ENCODE measurements at places on chromosomes 3 and 15.
A peak's percentile ranks its signal among the peaks of the same experiment; 100 is the strongest.

GRCh38 chr15:60343221-60343970 lies 54.4 kb downstream of the ANXA2 start:
- DNase-seq, result no peak

DNA sequence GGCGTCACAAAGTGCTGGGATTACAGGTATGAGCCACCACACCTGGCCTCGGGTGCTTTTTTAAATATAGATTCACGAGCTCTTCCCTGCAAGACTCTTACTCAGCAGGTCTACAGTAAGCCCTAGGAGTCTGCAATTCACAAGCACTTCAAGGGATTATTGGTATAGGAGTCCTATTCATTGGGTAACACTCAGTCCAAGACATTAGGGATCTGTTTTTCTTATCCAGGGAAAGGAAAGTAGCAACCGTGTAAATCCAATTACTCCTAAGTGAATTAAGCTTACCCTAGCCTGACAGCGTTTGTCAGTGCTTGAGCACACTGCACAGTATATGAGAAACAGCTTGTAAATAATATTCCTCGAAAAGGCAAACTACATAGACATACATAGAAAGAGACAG lies 109.9 kb downstream of the SENP2 start:
- DNase-seq, result no peak

- DNase-seq, result no peak
These were observed 3.1 kb upstream of the DYNLT2B start for GRCh38 chr3:196321162-196321561.

- no peak for DNase-seq
These were observed 207.0 kb downstream of the FOXP1 start for GRCh38 chr3:71376503-71376902.

DNA sequence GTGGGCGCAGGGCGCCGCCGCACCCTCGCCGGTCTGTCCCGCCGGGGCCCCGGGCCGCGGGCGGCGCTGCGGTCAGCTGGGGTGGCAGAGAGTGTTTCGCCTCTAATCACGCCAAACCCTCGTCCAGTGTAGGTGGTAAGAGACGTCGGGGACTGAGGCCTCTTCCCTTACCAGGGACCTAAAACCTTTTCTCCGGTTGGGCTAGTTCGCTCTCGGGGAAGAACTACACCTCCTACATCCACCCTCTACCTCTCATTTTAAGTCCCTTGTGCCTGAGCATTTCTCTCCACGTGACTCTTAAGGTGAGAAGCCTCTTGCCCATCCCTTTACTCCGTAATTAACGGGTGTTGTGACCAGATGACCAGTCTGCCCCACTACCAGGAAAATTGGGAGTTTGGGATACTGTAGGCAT lies 520 bp downstream of the TMEM42 start:
- peak; percentile 34 for DNase-seq

- peak; percentile 5 for DNase-seq
These were observed 46.6 kb downstream of the HHLA2 start for GRCh38 chr3:108342837-108343486.

DNA sequence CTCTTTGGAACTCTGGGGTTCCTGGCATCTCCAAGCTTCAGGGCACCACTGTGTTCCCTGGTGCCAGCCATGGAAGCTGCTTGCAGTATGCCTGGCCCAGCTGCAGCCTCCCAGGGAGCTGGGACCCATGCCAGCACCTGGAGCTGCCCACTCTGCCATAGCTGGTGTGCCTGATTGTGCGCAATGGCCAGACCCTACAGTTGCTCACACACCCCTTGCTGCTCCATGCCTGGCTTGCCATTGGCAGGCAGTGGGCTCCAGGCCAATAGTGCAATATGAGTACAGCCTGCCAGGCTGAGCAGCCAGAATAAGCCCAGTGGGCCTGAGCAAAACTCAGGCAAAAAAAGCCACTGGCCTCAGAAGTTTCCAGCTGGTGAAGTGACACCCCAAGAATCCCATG lies 43.8 kb upstream of the LRRFIP2 start:
- DNase-seq, result no peak

- no peak for DNase-seq
These were observed 139.5 kb upstream of the HACD2 start for GRCh38 chr3:123724306-123724705.

DNA sequence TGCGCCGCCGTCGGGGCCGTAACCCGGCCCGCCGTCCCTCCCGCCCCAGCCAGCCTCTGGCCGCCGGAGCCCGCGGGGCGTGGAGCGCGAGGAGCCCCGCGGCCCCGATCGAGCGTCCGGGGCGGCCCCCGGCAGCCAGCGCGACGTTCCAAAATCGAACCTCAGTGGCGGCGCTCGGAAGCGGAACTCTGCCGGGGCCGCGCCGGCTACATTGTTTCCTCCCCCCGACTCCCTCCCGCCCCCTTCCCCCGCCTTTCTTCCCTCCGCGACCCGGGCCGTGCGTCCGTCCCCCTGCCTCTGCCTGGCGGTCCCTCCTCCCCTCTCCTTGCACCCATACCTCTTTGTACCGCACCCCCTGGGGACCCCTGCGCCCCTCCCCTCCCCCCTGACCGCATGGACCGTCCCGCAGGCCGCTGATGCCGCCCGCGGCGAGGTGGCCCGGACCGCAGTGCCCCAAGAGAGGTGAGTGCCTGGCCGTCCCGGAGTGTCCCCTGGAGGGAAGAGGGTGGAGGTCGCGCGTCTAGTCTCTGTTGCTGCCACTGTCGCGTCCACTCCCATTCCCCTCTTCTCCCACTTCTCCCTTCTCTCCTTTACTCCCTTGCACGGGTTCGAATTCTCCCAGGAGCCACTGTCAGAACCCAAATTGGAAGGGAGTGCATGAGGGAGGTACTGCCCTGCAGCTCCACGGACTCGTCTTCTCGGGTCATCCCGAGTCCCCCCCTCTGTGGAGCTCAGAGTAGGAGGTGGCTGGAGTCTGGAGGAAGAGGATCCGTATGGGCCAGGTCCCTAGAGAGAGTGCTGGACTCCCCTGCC lies 585 bp downstream of the CSK start:
- no peak for DNase-seq

DNA sequence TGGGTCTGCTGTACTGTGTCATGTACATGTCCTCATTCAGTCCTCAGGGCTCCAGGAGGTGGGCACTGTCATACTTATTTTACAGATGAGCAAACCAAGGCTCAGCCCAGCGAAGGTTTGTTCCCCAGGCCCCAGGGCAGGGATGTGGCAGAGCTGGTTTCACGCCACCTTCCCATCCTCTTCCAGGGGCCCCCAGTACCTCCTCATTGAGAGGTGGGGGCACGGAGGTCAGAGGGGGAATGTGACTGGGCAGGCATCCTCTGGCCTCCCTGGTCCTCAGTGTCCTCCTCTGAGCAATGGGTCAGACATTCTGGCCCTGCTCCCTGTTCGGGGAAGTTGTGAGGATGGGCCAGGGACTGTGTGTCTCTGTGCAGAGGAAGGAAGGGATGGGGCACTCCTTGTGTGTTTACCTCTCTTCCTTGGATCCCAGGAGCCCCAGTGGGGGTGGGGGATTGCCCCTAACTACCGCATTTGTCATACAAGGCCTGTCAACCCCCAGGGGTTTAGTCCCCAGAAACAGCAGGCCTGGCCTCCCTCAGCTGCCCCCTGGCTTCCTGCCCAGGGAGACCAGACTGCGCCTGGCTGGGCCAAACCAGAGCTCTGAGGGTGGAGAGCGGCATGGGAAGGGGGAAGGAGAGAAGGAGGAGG lies 65.9 kb upstream of the LCTL start:
- DNase-seq, result peak; percentile 87

GRCh38 chr15:80441714-80442113 lies 37.5 kb downstream of the ARNT2 start:
- no peak for DNase-seq

- DNase-seq, result no peak
These were observed 64.7 kb downstream of the ISG20 start for GRCh38 chr15:88703533-88703932.

- no peak for DNase-seq
These were observed 160.7 kb upstream of the TSC22D2 start for GRCh38 chr3:150247441-150247840.

DNA sequence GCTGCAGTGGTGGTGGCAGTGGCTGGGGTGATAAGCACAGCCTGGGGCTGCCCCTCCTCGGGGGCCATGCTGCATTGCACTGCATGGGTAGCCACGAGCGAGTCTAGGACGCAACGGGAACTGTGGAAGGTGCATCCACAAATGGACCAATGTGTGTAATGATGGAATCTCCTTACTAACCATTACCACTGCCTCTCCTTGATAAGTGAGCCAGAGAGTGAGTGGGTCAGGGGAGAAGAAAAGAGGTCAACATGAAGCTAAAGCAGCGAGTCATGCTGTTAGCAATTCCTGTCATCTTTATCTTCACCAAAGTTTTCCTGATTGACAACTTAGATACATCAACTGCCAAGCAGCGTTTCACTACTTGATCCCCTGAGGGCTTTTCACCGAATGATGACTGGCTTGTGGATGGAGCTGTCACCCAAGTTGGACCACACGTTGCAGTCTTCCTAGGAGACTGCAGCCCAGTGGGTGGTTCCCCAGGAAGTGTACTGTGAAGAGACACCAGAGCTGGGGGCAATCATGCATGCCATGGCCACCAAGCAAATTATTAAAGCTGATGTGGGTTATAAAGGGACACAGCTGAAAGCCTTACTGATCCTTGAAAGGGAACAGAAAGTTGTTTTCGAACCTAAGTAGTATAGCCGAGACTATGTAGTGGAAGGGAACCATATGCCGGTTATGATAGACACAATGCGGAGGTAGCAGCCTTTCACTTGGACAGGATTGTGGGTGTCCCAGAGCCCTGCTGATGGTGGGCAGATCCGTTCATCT lies 20.6 kb downstream of the SAMD7 start:
- DNase-seq, result no peak

DNA sequence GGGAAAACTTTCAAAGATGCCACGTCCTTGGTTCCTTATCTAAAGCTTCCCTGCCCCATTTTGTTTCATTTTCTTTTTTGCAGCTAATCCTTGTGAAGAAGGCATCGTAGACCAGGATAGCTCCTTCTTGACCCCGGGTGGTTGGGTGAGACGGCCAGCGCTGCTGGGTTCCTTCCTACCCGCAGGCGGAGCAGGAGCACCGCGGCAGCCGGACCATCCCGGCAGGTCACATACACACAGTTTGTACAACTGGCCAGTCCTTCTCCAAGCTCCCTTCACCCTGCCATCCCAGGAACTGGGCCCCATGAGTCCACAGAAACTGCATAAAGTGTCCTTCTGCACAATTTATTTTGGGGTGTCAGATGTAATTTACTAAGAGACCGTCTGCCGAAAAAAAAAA lies 83.9 kb downstream of the MEGF11 start:
- no peak for DNase-seq

DNA sequence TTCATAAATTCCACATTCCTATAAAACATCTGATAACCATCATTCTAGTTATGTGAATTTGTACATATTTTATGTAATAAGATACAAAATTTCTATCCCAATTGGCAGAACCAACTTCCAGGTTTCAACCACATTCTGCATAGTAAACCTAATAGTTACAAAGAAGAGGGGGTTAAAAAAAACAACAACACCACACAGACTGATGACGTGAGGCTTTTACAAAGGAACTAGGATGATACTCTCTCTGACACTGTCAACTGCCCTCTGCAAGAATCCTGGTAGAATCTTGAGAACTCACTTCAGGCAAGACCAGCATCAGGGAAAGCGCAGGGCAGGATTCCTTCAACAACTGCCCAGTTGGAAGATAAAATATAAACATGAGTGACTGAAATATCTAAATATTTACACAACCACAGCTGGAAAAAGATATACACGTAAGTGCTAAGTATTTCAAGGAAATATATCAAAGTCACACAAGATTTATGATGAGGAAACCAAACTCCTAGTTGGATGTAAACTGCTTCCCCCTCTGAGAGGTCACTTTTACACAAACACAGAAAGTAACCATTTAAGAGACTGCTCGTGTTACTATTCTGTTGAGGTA lies 816.4 kb downstream of the ROBO1 start:
- no peak for DNase-seq

DNA sequence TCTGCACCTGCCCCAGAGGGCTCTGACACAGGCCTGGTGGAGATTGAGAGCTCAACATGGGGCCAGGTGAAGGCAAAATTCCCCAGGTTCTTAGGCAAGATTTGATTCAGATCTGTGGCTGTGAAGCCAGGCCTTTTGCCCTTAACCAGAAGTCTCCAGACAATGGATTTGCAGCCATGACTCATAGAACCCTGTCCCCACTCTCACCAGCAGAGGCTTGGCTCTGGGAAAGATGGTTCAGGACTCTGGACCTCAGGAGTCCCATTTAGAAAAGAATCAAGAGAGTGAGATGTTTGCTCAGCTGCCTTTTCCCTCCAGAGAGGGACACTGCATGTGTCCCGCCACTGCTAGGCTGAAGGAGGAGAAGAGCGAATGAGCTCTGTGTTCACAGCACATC lies 361.4 kb upstream of the ICE2 start:
- peak; percentile 3 for DNase-seq

DNA sequence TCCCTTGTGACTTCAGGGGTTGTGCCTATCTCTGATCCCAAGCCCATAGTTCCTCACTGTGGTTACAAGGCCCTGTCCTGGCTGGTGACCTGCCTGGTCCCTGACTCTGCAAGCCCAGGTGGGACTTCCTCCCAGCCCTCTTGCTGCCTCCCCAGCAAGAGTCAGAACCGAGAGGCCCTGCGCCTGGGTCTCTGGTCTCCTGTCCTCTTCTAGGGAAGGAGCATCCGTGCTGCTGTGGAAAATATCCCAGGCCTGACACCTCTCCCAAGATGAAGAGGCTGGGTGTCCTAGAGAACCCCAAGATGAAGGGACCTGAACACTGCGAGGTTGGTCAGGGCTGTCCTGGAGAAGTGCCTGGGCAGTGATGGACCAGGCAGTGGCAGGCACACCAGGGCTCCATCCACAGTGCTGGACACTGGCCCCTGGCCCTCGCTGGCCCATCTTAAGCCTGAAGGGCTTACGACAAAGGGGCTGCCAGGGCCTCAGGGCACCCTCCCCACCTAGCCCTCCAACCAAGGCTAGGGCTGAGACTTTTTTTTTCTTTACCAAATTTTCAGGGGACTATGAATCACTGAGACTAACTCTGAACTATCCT lies 32.7 kb downstream of the PTH1R start:
- no peak for DNase-seq

DNA sequence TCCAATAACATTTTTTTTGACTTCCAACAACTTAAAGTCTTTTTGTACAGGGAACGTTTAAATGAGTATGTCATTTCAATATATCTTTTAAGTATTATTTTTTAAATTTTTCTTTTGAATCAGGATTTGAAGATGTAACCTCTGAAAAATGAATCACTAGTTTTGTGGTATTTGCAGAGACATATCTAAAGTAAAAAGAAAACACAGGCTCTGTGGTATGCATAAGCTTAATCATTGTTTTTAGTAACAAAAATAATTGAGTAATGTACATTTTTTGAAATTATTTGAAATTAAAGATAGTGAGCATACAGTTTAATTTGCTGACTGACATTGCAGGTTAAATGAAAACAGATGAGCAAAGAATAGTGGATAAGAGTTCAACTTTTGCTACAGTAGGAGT lies 531.3 kb downstream of the ROBO1 start:
- no peak for DNase-seq
